IMR-90 (cell line): ENCODE measurements at places on chromosomes 16 and 17. TPM values are rescaled to one million over a fixed set of nuclear protein-coding genes. Genes with fewer than 3 reads are reported as not detected.
A peak's percentile ranks its signal among the peaks of the same experiment; 100 is the strongest.

- peak; percentile 3 for DNase-seq
Observed at GRCh38 chr17:65749479-65749878, 188.0 kb upstream of the AXIN2 start.

Gene ITGB3
- 14.4 and 17.6 TPM in 2 replicates for total RNA-seq

DNA sequence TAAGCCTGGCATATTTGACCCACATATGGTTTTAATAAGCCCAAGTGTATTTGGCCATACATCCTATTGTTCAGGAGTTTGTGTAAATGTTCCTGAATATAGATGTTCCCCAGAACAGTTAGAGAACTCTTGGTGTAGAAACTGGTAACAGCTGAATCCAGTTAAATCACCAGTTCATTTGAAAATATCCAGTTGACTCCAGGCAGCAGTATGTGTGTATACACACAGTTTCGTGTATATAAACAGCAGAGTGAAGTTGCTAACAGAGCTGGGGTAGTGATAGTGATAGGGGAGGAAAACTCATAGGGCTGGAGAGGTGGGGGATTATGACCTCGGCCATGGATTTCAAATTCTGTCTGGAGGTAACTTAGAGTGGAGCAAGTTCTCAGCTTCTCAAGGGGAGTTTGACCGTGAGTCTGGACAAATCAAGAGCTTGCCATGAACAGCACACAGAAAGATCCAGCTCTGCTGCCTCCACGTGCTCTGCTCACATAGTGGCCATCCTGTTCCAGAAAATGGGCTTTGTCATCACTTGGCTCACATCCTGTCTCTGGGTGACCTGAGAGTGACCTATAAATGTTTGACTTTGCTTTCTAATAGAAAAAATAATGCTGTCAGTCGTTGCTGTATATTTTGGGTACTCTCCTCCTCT is 30.6 kb upstream of the MMD start:
- peak; percentile 81 for DNase-seq

GRCh38 chr16:8959921-8960787 is 3.6 kb downstream of the USP7 start:
- DNase-seq, result peak; percentile 37

Gene VAT1L
- total RNA-seq, result 18.1 and 18.5 TPM in 2 replicates

Gene MSLN
- not detected in 2 replicates for total RNA-seq

DNA sequence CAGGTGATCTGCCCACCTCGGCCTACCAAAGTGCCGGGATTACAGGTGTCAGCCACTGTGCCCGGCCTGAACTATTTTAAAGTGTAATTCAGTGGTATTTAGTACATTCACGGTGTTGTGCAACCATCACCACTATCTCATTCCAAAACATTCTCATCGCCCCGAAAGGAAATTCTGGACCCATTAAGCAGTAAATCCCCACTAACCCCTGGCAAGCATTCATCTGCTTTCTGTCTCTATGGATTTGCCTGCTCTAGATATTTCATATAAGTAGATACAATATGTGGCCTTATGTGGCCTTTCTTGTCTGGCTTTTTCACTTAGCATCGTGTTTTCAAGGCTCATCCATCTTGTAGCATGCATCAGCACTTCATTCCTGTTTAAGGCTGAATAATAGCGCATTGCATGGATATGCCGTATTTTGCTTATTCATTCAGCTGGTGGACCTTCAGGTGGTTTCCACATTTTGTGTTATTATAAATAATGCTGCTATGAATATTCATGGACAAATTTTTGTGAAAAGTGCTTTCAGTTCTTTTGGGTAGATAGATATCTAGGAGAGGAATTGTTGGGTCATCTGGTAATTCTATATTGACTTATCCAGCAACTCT is 8.4 kb upstream of the HERPUD1 start:
- DNase-seq, result no peak
